Right atrium auricular region (tissue), 2 donors: ENCODE measurements at places on chromosomes 7 and 10. TPM values are rescaled to one million over a fixed set of nuclear protein-coding genes. Genes with fewer than 3 reads are reported as not detected.

GRCh38 chr7:32511791-32512190 is 16.5 kb downstream of the AVL9 start:
- no peak for DNase-seq
- H3K36me3 ChIP-seq, result no peaks in the 10 kb centered on the region
- no peaks in the 10 kb centered on the region for H3K4me1 ChIP-seq
- H3K27ac ChIP-seq, result no peak overlapping the region
- no peak overlapping the region for H3K4me3 ChIP-seq
- H3K27me3 ChIP-seq, result no peaks in the 10 kb centered on the region

- H3K4me1 ChIP-seq, result no peaks in the 10 kb centered on the region
- DNase-seq, result no peak
- no peak overlapping the region for H3K27ac ChIP-seq
- no peaks in the 10 kb centered on the region for H3K27me3 ChIP-seq
- H3K36me3 ChIP-seq, result no peaks in the 10 kb centered on the region
Observed at GRCh38 chr10:88804083-88804812, 1.7 kb downstream of the LIPM start.

GRCh38 chr10:98533746-98534445 is 87.2 kb upstream of the HPS1 start:
- no peak overlapping the region for H3K4me3 ChIP-seq
- no peaks in the 10 kb centered on the region for H3K27me3 ChIP-seq
- no peak for DNase-seq
- H3K27ac ChIP-seq, result no peak overlapping the region

DNA sequence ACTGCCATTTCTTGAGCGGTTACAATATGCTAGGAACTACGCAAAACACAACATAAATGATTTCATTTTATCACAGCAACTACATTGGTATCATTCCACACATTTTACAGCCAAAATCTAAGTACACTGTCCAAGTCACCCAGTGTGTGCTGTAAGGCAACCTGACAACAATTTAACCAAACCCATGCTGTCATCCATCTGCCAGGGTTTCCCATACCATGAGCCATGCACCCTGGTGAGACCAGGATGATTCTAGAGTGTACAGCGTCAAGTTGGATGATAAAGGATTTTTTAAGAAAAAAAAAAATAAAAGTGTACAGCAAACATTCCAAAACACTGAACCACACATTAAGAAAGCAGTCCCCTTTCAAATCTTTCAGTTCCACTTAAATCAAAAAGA is 52.9 kb downstream of the PIK3AP1 start:
- H3K36me3 ChIP-seq, result no peaks in the 10 kb centered on the region
- H3K4me1 ChIP-seq, result peaks cover 5% of the 10 kb centered on the region
- H3K27me3 ChIP-seq, result no peaks in the 10 kb centered on the region
- DNase-seq, result no peak
- H3K4me3 ChIP-seq, result no peak overlapping the region

The PRSS37 gene
- not detected for total RNA-seq
